ENCODE measurements at places on chromosomes 7 and 10.

- DNase-seq, result no peak
Measured at GRCh38 chr10:77771851-77772250, 134.2 kb upstream of the KCNMA1 start.

DNA sequence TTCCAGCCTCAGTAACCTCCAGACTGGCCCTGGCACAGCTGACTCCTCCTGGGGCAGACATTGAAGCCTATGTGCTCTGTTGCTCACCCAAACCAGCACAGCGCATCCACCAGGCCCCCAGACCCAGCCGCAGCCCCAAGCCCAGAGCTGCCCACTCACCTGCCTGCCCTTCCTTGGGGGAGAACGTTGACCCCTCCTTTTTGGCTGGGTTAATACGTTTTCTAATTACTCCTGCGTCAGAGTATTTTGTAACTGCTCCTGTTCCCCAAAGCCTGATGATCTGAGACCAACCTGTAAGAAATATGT lies 106.9 kb upstream of the NPS start:
- no peak for DNase-seq

DNA sequence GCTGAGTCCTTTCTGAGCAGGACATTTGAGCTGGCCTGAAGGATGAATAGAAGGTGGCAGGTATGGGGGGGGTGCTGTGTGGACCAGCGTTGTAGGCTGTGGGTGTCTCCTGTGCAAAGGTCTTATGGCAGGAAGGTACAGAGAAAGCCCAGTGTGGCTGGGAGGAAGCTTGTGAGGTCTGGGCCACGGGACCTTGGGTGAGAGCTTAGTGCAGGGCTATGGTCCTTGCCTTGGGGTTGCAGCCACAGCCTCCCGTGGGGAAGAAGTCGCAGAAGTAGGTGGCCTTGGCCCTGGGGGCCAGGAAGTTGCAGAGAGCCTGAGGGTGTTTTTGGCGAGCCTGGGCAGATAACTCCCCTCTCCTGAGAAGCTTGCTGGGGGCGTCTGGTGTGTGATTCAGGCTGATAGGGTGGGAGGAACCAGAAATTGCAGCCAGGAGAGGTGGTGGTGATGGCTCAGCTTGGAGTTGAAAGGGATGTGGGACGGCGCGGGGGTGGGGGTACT lies 172.0 kb upstream of the TNRC18 start:
- DNase-seq, result peak; percentile 81

DNA sequence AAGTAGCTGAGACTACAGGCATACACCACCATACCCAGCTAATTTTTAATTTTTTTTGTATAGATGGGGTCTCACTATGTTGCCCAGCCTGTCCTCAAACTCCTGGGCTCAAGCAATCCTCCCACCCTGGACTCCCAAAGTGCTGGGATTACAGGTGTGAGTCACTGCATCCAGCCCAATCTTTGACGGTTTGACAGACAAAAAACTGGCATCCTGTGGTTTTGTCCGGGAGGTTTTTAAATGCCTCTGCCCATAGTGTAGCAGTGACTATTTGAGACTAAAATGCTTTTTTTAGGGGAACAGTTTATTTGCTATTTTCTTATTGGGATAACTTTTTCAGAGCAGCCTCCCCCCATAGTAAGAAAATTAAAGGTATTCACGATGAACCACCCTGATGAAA lies 523.7 kb upstream of the GALNT17 start:
- no peak for DNase-seq

DNA sequence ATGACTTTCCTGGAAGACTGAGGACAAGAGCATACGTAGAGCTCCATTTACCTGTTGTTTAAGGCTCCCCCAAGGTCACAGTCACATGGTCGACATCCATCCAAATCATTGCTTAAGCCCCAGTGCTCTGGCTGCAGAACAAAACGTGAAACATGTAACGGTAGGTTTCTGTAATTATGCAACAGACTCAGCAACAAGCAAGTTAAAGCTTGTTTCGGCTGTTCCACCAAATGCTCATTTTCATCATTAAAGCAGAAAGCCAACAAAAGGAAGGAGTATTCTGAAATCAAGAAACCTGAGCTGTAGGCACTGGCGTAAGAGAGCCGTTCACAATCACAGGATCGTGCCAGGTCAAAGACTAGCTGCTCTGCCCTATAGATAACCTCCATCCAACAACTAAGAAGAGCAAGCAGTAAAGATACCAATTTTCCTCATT lies 30.0 kb downstream of the LAMB1 start:
- no peak for DNase-seq

GRCh38 chr7:105649727-105650381 lies 68.6 kb upstream of the EFCAB10 start:
- DNase-seq, result no peak

DNA sequence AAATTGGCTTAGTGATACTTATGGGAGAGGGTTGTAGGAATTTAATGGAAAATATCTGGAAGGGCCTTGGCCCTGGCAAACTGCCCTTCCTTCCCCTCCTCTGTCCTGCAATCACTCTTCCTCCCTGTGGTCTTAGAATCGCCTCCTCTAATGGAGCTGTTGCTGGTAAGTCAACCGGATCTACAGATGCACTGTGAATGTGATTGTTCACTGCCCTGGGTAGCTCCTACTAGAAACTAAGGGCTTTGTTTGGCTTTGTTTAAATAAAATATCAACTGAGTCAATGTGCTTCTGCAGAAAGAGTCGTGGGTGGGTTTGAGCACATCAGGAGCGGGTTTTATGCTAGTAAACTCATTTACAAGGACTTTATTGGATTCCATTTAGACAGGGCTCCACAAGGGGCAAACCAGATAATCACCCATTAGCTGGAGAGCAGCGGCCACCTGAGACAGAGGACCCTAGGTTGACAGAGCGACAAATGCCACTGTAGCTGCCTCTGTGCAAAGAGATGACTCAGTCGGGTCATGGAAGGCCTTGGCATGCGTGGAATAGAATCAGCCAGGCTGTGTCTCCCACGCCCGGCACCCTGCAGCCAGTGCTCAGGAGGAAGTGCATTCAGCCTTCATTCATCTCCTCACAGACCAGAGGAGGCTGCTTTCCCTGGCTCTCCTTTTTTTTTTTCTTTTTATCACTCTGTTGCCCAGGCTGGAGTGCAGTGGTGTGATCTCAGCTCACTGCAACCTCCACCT lies 97.9 kb downstream of the GAD2 start:
- no peak for DNase-seq

DNA sequence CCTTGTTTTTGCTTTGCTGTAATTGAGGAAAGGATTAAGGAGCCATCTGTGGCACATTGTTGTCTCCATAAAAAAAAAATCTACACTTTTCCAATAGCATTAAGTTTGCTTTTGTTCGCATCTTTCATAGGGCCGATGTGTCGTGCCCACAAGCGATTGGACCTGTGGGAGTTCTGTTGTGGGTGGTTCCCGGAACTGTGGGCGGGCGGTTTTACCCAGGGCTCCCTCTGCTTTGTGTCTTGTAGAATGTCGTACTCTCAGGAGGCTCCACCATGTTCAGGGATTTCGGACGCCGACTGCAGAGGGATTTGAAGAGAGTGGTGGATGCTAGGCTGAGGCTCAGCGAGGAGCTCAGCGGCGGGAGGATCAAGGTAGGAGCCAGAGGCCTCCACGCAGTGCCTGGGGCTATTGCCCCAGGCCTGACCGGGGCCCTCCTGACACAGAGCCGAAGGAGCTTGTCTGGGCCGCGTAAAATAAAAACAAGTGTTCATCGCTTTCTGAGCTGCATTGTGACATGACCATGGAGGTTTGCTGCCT lies 92.4 kb downstream of the ACTR3B start:
- DNase-seq, result no peak

GRCh38 chr7:114823290-114823689 lies 98.6 kb upstream of the MDFIC start:
- no peak for DNase-seq

- DNase-seq, result no peak
Measured at GRCh38 chr7:108875139-108875538, 305.5 kb downstream of the DNAJB9 start.

DNA sequence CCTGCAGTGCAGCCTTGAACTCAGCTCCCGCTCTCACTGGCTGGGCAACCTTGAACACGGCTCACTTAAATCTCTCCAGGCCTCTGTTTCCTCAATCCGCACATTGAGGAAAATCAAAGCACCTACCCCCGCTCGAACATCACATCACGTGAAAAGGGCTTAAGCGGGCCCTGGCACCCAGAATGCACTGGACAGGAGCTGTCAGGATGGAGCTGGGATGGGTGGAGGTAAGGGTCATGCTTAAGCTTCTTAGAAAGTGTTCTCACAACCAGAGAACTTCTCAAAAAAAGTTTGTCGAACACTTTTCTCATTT lies 55.7 kb upstream of the MGMT start:
- DNase-seq, result no peak

DNA sequence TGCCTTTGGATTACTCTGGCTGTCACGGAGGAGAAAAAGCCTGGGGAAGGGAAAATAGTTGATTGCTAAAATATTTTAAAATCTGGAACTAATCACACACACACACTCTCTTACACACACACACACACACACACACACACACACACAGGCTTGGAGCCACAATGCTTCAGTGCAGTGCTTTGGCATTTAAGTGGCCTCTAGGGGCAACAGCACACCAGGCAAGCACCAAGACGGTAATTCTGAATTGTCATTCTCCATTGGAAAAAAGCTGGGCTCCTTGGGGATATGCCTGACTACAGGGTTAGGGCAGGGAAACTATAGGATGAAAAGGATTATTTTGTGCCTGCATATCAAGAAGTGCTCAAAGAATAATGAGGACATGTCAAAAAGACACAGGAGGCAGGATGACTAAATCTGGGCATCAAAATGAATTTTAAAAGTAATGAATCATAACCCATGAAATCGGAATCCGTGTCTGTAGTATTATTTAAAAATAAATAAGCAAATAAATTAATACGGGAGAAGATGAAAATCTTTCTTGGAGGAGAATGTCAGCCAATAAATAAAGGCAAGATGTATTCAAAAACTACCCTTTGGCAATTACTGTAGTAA lies 30.4 kb upstream of the DDC start:
- DNase-seq, result peak; percentile 21

GRCh38 chr7:69799990-69800389 lies 201.7 kb downstream of the AUTS2 start:
- no peak for DNase-seq

GRCh38 chr7:108091461-108091831 lies 38.7 kb downstream of the LAMB4 start:
- DNase-seq, result no peak

- DNase-seq, result no peak
Measured at GRCh38 chr7:46809886-46810285, 772.0 kb downstream of the TNS3 start.

GRCh38 chr7:98641646-98642500 lies 24.8 kb downstream of the NPTX2 start:
- peak; percentile 15 for DNase-seq

- DNase-seq, result no peak
Measured at GRCh38 chr10:68067029-68067428, 8.1 kb downstream of the HERC4 start.

- peak; percentile 52 for DNase-seq
Measured at GRCh38 chr10:76429368-76430060, 998.1 kb downstream of the LRMDA start.

DNA sequence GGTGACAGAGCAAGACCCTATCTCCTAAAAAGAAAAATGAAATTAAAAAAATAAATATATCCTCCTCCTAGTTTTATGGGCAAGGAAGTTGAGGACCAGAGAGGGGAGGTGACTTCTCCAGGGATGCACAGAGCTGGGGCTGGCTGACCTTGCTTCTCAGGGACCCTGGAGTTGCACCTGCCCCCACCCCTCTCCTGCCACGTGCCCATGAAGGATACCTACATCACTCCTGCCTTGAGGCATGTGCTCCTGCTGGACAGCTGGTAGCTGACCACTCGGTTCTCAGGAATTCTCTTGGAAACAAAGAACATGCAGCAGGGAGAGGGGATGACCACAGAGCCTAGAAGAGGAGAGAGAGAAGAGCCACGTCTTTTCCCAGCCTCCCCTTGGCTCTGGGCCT lies 522 bp downstream of the CCL24 start:
- DNase-seq, result no peak

- DNase-seq, result no peak
Measured at GRCh38 chr10:43295436-43295835, 28.6 kb upstream of the RASGEF1A start.

DNA sequence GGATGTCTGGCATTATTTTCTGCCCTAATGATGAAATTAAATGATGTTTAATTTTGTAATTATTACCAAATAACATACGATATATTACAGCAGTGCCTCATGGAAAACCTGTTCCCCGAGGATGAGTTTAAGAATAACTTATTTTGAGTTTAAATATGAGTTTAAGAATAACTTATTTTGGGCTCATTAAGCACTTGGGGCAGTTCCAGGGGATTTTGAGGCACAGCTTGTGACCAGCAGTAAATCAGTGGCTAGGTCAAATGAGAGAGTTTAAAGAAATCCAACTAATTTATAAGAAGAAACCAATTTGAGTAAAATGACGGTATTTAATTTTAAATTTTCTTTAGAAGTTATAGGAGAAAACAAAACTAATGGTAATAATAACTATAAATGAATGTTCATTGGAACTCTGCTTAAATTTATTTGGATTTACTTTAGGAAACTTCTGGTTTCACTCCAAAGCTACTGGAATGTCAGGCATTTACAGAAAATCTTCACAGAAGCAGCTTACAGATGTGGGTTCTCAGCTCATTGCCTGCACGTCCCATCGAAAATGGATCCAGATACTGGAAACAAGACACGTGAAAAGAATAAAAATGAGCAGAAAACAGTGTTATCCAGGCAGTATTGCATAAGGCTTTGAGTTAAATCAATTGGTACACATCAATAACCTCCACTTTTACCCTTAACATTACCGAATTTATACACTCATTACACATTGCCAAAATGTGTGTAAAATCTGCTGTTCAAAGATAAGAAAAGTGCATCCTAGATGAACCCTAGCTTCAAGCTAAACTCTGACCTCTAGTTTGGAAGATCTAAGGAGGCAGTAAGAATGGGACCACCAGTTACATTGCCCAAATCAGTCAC lies 784.5 kb upstream of the IGFBP3 start:
- no peak for DNase-seq

GRCh38 chr7:83739527-83739926 lies 90.6 kb upstream of the SEMA3E start:
- no peak for DNase-seq

DNA sequence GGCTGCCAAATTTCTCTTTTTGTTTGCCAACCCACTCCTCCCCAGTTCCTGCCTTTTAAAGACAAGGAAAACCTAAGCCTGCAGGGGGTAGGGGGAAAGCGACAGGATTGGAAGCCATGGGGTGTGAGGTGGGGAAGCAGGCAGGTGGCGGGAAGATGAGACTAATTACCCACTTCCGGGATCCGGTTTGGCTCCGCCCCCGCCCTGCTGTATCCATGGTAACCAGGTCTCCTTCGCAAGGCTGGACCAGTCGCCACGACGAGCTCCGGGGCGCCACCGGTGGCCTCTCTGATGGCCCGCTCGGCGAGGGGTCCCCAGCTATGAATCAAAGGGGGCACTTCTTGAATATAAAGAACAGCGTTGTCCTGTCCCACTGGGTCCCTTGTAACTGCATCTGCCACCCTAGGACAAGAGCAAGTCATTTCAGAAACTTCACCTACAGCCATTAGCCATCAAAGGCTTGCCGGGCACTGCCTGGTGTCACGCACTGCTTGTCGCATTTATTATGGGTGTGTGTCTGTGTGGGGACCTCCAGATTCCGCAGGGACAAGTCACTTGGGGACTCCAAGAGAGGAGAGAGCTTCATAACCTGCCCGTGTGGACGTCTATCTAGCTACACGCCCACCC lies 55.4 kb upstream of the LMTK2 start:
- DNase-seq, result no peak

GRCh38 chr10:104842704-104843103 lies 201.6 kb downstream of the SORCS3 start:
- no peak for DNase-seq
